ENCODE measurements at places on chromosomes 5 and 9.
A peak's percentile ranks its signal among the peaks of the same experiment; 100 is the strongest.

DNA sequence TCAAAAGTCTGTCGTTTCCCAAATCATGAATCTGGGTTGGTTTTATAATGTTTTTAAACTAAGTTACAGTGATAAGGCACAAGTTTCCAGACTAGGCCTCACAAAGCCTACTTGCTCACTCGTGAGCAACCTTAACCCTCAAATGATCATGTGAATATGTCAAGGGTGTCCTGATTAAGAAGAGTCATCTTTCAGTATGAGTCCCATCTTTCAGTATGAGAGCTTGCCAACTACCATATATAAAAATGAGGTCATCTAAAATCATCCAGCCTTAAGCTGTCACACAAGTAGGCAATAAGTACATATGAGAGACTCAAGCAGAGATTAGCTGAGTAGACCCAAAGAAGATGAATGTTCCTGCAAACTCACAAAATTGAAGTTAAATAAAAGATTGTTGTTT lies 668.4 kb upstream of the FAM174A start:
- no peak for DNase-seq

DNA sequence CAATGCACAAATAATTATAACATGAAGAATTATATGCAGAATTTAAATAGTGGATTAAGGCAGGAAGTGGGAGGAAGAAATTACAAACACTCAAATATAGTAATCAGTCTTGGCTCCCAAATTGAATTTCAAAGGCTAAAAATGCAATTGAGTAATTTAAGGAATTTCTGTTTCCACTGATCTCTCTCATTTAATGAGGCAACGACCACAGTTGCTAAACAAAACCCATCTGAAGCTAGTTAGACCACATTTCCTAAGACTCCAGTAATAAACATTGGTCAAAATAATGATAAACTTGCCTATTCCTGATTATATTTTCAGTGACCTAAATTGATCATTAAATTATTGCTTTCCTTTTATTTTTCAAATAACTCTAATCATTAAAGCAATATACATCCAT lies 174.3 kb upstream of the GRIN3A start:
- no peak for DNase-seq

- DNase-seq: no peak
Measured at GRCh38 chr5:157186309-157187045, 5.8 kb downstream of the ITK start.

GRCh38 chr5:137086342-137086741 lies 412.8 kb downstream of the SPOCK1 start:
- no peak for DNase-seq

GRCh38 chr5:58024151-58024550 lies 435.7 kb downstream of the PLK2 start:
- DNase-seq: no peak

- no peak for DNase-seq
Measured at GRCh38 chr9:89358985-89359384, 40.7 kb downstream of the SECISBP2 start.

DNA sequence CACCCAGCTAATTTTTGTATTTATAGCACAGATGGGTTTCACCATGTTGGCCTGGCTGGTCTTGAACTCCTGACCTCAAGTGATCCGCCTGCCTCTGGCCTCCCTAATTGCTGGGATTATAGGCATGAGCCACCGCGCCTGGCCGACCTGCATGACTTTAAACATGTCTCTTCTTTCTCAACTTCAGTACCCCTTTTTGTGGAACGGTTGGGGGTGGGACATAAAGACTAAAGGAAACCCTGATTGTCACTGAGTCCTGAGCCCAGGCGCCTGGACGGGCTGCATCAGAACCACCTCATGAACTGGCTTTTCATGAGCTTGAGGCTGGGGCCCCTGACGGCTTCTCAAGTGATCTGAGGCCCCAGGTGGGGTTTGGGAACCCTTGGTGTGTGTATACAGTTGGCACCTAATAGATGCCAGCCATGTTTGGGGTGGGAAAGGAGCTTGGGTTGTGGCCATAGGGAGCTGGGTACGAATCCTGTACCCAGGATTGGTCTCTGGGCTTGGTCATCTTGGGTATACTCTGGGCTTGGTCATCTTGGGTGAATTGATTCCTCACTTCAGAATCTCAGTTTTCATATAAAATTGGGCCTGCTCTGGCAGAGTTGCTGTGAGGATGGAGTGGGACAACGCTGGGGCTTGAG lies 2.2 kb downstream of the GRK6 start:
- DNase-seq: peak; percentile 6

- peak; percentile 36 for DNase-seq
Measured at GRCh38 chr9:36450110-36450732, 50.2 kb upstream of the RNF38 start.

- DNase-seq: no peak
Measured at GRCh38 chr5:58544926-58545325, 37.9 kb upstream of the RAB3C start.

GRCh38 chr5:141839015-141839513 lies 39.1 kb downstream of the PCDH1 start:
- no peak for DNase-seq

DNA sequence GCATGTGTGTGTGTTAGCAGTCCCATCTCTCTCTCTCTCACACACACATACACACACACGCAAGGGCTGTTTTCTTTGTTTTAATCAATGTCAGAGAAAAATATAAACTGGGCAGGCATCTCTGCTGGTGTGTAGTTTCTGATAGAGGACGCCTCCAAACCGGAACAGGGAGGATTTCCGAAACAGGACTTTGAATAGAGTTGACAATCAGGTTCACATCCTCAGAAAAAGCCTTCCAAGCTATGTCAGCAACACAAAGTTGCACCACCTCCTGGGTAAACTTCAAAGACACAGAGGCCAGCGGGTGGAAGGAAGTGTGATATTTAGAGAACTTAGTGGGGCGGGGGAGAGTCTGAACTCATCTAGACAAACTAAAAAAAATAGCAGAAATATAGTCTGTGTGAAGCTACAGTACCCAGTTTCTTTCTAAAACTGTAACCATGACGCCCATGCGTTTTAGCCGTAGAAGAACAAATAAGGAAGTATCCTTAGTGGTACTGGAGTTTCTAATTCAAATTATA lies 1.2 kb downstream of the ST8SIA4 start:
- peak; percentile 81 for DNase-seq

DNA sequence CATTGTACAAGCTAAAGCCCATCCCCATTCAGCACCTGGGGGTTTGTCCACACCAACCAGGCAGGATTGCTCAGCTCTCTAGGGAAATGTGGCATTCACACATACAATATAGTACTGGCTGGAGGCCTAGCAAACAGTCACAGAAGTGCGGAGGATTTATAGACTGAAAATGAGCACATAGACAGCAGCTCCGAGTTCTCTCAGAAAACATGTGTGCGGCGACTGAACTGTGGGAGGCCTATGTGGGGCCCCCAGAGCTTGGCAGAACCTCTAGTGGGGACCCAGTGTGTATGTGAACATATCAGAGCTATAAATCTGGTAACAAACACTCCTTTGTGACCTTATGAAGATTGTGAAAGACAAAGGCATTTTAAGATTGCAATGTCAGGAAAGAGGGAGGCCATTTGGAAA lies 431.1 kb downstream of the DTWD2 start:
- DNase-seq: no peak

DNA sequence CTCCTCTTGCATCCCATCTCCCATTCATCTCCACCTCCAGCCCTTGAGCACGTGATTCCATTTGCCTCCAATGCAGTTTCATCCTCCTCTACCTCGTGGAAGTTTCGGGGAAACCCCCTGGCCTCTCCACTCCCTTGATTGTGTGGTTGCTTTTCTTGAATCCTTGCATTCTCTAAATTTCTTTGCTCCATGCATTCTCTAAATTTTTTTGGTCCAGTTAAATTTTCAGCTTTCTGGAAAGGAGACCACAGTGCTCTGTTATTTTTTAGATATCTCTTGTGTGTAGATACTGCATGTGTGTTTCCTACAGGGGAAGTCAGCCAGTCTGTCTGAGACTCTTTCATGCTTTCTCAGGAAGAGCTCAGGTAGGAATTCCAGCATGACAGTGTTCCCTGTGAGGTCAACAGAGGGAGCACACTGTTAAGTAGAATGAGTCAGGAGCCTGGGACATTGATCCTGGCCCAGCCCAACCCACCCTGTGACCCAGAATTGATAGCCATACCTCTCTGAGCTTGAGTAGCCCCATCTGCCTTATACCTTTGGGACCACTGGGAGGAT lies 52.8 kb downstream of the AMBP start:
- DNase-seq: peak; percentile 4

GRCh38 chr9:109792951-109793546 lies 13.1 kb downstream of the PALM2AKAP2 start:
- DNase-seq: no peak

GRCh38 chr9:27548055-27548741 lies 18.6 kb upstream of the MOB3B start:
- no peak for DNase-seq

- DNase-seq: no peak
Measured at GRCh38 chr5:170169996-170170395, 62.8 kb upstream of the C5orf58 start.

DNA sequence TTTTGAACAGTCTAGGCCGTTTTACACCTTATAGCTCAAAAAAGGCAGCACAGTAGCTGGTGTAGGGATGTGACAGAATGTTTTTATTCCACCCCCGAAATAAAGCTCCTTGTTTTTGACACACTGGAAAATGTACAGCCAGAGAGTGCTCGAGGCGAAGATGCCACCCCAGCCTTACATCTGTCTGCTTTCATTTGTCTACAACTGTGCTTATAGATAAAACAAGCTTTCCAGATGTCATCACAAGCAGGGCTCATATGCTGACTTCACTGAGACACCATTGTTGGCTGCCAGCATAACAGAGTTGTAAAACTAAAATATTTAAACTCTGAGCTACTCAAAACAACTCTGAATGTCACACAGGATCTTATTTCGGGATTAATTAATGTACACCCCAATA lies 386.3 kb downstream of the BNC2 start:
- DNase-seq: no peak

- no peak for DNase-seq
Measured at GRCh38 chr5:69219939-69220338, 14.7 kb upstream of the CDK7 start.
